Stimulated activated CD4-positive, alpha-beta T cell treated with anti-CD3 and anti-CD28 coated beads, Interleukin-15, amount 100 ng/mL, for 1 hour (primary cell): ENCODE measurements at places on chromosomes 4 and X.

DNA sequence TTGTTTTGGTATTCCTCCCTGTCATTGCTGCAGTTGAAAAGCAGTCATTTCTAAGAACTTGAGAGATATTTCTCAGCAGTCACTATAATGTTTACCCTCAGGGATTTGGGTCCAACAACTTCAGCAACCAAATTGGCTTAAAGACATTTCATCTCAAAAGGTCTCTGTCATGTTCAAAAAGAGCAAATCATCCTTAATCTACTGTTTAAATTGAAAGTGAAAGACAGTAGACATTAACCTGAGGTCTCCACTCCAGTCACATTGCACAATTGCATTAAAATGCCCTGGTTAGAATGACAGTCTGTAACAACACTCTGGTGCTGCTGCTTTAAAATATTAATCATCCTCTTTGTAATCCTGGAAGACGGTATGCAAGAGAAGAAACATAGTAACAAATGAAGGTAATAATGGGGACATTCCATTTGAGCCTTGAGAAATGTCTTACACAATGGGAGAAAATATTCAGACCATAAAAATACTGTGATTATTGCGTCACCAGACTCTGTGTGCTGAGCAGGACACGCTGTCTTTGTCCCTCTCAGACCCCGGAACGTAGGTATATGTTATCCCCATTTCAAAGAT, 90.2 kb upstream of the UNC5C start:
- no peak for DNase-seq

- no peak for DNase-seq
Measured at GRCh38 chr4:123297836-123298235, 98.8 kb upstream of the SPRY1 start.

GRCh38 chr4:39889226-39889625, 88.5 kb downstream of the PDS5A start:
- no peak for DNase-seq

- DNase-seq: no peak
Measured at GRCh38 chrX:38929966-38930421, 128.7 kb downstream of the MID1IP1 start.
